ENCODE measurements at places on chromosomes 4 and X.

- no peak for DNase-seq
These were observed 220.3 kb downstream of the PTTG2 start for GRCh38 chr4:38180456-38180855.

GRCh38 chr4:40193016-40193571 lies 3.7 kb upstream of the RHOH start:
- no peak for DNase-seq

GRCh38 chrX:122055460-122055859 lies 1008.0 kb downstream of the GLUD2 start:
- no peak for DNase-seq

- no peak for DNase-seq
These were observed 3.0 kb downstream of the ATP2B3 start for GRCh38 chrX:153520287-153520917.

- DNase-seq: no peak
These were observed 17.9 kb downstream of the CNOT6L start for GRCh38 chr4:77801260-77801608.

GRCh38 chr4:3462790-3463415 lies at the start of gene DOK7:
Gene DOK7 (plus strand): TSS chr4:3463306. CDS start chr4:3463376, 70 bp downstream.
- DNase-seq: no peak

DNA sequence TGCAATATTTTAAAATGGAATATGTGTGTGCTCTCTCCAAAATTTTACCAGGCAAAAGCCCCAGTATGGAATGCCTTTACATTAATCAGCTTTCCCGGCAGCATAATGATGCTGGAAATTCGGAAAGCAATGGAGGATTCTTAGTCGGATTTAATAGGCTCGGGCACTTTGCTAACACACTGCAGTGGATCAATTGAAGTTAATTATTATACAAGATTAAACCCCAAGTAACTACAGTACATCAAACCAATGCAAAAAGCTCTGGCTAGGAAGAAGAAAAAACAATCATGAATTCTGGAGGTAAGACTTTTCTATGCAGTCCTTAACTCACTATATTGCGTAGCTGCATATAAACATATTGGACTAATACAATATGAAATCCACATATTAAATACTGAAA lies 43.6 kb upstream of the GRIA3 start:
- DNase-seq: no peak

- DNase-seq: no peak
These were observed 29.0 kb downstream of the NHS start for GRCh38 chrX:17403972-17404371.

DNA sequence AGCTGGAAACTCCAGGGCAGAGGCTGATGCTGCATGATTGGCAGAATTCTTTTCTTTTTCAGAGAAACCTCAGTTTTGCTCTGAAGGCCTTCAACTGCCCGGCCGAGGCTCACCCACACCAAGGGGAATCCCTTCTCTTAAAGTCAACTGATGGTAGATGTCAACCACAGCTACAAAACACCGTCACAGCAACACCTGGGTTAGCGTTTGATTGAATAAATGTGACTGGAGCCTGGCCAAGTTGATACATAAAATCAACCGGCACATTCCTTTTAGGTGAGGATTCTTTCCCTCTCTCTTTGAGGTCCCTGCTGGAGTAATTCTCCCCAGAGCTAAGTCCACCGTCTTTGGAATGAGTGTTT lies 15.2 kb upstream of the KIAA0232 start:
- no peak for DNase-seq

- no peak for DNase-seq
These were observed 65.7 kb upstream of the SLITRK2 start for GRCh38 chrX:145751943-145752342.

DNA sequence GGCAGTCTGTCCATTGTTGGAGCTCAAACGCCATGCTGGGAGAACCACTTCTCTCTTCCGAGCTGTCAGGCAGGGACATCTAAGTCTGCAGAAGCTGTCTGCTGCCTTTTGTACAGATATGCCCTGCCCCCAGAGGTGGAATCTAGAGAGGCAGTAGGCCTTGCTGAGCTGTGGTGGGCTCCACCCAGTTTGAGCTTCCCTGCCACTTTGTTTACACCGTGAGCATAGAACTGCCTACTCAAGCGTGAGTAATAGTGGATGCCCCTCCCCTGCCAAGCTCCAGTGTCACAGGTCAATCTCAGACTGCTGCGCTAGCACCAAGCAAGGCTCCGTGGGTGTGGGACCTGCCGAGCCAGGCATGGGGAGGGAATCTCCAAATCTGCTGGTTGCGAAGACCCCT lies 145.7 kb downstream of the VSIG4 start:
- DNase-seq: no peak

- no peak for DNase-seq
These were observed 8.6 kb upstream of the MXD4 start for GRCh38 chr4:2270341-2271165.

- DNase-seq: no peak
These were observed 390.9 kb downstream of the ADAM29 start for GRCh38 chr4:175309041-175309440.

DNA sequence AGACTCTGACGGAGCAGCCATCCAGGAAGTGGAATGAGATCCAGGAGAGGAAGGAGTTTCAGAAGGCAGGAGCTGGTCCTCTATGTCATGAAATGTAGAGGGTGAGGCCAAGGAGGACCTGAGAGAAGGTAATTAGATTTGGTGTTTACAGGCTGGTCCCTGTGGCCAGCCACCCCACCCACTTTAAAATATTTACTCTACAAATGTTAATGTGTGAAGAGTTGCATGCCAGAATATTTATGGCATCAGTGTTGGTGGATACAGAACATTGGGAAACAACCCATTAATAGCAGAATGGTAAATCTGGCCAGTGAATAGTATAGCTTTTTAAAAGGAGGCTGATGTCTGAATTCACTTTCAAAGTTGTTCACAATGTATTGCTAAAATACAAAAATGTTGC lies 17.6 kb downstream of the TMEM164 start:
- DNase-seq: no peak

- DNase-seq: no peak
These were observed 315.9 kb downstream of the MAPK10 start for GRCh38 chr4:86043755-86044592.

DNA sequence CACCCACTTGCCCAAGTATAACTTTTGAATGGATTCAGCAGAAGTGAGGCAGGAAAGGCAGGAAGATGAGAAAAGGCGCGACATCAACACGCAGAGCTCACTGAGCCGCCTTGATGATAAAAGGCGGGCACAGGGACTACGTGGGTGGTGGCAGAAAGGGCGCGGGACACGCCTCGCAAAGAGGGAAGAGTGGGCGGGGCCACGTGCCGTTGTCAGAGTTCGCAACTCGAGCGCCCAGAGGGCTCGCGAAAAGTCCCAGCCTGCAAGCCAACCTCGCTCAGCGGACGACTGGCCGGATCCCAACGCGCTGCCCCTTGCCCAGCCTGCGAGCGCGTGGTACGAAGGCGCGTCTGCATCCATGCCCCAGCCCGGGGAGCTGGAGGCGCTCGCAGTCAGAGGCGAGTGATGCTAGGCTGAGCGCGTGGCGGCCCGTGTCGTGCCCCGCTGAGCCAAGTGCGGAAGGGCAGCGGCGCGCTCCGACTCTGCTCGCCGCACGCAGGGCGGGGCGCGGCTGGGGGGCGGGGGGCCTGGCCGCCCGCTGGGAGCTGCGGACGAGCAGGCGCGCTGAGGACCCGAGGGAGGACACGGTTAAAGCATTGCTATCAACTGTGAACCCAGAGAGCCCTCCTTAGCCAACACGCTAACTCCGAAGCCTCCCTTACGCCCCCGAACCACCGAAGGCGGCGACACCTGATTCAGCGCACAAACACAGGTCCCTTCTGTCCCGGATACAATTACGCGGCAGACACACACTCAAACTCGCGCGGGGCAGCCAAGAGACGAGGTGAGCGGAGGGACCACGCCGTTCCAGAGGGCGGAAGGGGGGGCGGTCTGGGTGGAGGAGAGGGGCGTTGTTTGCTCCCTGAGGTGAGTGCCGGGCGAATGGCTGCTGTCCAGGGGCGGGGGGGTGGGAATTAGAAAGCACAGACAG lies at the start of gene UGT8:
UGT8 (plus strand) TSS at position 617 of the 931 bp plus-strand sequence. CDS start 24,074 bp downstream, outside the sequence.
- DNase-seq: no peak

- DNase-seq: no peak
These were observed at the start of gene LIMCH1 for GRCh38 chr4:41538017-41538733. Gene LIMCH1 (plus strand): TSS chr4:41538157. CDS start chr4:41605996, 67,839 bp downstream.

DNA sequence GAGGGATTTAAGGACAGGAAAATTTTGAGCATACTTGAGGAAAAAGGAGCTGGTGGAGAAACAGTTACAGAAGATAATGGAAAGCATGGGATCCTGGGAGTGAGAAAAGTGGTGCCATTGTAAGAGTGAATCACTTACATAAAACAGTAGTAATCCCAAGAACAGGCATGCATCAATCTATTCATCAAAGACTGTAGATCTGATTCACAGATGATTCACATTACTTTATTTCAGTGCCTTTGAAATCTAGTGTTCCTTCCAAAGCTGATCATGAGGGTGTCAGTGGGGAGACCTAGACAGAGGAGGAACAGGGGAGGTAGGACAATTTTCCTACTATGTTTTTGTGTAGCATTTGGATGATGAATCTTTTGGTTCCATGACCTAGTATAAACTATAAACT lies 102.7 kb downstream of the TAB3 start:
- no peak for DNase-seq

DNA sequence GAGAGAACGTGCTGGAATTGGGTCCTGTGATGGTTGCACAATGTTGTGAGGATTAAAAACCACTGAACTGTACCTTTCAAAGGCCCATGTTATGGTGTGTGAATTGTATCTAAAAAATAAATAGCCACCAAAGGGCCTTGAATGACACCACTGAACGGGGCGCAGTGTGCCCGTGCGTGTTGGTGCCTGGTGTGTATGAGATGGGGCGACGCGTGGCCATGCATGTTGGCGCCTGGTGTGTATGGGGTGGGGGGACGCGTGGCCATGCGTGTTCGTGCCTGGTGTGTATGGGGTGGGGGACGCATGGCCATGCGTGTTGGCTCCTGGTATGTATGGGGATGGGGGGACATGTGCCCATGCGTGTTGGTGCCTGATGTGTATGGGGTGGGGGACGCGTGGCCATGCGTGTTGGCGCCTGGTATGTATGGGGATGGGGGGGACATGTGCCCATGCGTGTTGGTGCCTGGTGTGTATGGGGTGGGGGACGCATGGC lies 66.6 kb upstream of the HELT start:
- no peak for DNase-seq

GRCh38 chr4:121796283-121796682 lies 4.8 kb upstream of the EXOSC9 start:
- DNase-seq: no peak

GRCh38 chr4:56671860-56672259 lies 9.2 kb downstream of the HOPX start:
- DNase-seq: no peak

GRCh38 chrX:16754019-16754418 lies 32.2 kb upstream of the TXLNG start:
- no peak for DNase-seq

- DNase-seq: no peak
These were observed 281.4 kb upstream of the EDA2R start for GRCh38 chrX:66920296-66920695.

DNA sequence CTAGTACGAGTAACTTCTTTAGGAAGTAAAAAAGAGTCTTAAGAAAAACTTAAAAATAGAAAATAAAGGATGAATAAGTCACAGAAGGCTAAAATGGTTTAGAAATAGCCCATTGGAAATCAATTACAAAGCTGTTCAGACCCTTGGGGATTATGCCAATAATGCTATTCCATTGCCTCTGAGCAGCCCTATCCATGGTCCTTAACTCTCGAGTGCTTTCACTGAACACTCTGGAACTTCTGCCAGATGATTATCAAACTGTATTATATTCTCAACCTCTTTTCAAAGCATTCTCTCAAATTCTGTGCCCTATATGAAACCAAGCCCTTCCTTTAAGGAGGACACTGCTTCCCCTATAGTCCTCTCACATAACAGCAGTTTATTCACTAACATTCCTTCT lies 17.0 kb downstream of the SLC9B1 start:
- no peak for DNase-seq

- no peak for DNase-seq
These were observed 5.7 kb downstream of the NSG1 start for GRCh38 chr4:4392501-4393183.

- no peak for DNase-seq
These were observed 44.1 kb upstream of the NEUROG2 start for GRCh38 chr4:112560084-112560483.

GRCh38 chrX:47683184-47683828 lies 24.3 kb upstream of the UXT start:
- DNase-seq: no peak

DNA sequence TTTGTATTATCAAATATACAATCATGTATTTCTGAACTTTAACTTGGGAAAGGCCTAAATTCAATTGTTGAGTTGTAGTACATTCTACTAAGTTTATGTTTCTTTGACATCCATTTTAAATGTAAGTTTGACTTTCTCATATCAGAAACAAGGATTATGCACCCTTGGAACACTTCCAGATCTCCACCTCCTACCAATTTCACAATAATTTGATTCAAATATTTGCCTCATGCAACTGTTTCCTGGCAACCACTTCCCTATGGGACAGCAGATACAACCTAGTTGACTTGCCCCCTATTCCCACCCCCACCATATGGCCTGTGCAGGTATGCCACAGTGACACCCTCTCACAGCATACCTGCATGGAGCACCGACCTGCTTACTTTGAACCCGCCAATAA lies 506.4 kb upstream of the PABPC4L start:
- no peak for DNase-seq

DNA sequence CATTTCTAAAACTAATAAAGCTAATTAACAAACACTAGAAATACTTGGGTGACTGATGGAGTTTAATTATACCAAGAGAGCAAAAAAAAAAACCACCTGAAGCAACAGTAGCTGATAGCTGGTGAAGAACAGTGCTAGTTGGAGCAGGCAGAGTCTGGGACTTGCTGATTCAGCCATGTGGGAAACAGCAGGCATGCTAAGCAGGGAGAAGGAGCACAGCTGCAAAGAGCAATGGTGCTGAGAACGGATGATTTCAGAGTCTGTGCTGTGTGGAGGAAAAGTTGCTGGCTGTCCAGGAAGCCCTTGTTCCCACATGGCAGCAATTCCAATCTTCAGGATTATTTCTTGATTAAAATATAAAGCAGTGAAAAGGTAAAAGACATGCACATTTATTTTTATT lies 68.8 kb downstream of the NPY1R start:
- no peak for DNase-seq

GRCh38 chrX:153526801-153527200 lies 9.4 kb downstream of the ATP2B3 start:
- DNase-seq: no peak

DNA sequence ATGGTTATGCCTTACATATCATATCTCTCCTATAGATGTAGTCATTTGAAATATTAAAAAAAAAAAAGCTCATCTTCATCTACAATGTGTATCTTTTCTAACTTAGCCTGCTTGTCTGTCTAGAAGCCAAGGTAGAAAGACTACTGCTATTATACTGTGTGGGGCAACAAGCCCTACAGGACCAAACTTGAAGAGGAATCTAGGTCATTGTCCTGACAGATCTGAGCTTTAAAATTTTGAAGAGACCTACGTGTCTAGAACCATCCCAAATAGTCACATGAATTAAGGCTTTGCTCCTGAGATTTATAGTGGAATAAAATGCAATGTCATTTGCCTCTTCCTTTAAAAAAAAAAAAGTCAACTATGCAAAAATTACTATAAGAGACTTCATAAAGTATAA lies 95.8 kb downstream of the PALLD start:
- no peak for DNase-seq

- DNase-seq: no peak
These were observed 12.8 kb downstream of the AMER1 start for GRCh38 chrX:64192673-64193072.
